ENCODE measurements at places on chromosomes 12 and 14.

GRCh38 chr14:54659365-54659764 lies 92.4 kb downstream of the SAMD4A start:
- no peak for DNase-seq

GRCh38 chr14:80315681-80316080 lies 104.4 kb upstream of the DIO2 start:
- no peak for DNase-seq

- DNase-seq: no peak
Observed at GRCh38 chr12:124322271-124322998, 27.5 kb downstream of the RFLNA start.

DNA sequence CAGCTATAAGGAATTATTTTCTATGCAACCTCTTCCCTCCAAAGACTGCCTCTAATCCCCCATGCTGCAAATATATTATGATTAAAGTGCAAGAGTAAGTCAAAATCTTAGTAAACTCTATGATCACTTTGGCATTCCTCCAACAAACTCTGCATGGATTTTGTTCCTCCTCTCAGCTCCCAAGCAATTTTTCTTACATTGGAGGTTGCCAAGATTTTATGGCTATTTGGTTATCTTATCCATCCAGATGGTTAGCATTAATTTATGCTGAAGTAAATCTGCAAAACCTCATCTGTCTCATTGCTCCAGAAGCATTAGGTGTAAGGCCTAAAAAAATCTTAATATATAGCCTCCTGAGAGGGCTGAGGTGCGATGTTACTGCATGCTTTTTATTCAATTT lies 228.1 kb downstream of the CHST11 start:
- DNase-seq: peak; percentile 47

- DNase-seq: no peak
Observed at GRCh38 chr12:3043406-3043805, 33.8 kb upstream of the TSPAN9 start.

GRCh38 chr12:59904874-59905521 lies 309.2 kb downstream of the SLC16A7 start:
- DNase-seq: peak; percentile 87

GRCh38 chr14:62546862-62547474 lies 498.3 kb downstream of the KCNH5 start:
- no peak for DNase-seq
